Hematopoietic multipotent progenitor cell treated with erythropoietin and hydrocortisone succinate and interleukin-3 and kit ligand, for 15 days (in vitro differentiated cells): ENCODE measurements at places on chromosomes 16 and 17.

- DNase-seq, result no peak
Measured at GRCh38 chr17:52986056-52986662, 827.6 kb upstream of the CA10 start.

DNA sequence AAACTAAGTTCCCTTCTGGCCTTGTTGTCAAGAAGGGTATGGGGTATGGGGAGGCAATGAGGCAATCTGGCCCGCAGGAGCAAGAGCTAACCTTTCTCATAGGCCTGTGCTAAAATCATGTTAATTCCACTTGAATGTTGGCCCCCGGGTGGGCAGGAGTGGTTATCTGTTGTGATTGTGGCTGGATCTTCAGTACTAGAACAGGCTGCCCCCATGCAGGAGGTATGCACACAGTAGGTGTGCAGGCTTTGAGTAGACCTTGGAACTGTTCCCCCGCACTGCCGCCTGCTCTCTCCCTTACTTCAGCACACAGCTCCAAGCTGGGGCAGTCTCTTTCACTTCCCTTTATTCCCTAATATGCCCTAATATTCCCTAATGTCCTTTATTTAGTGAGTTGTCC is 52.4 kb upstream of the TANGO6 start:
- DNase-seq, result no peak

- no peak for DNase-seq
Measured at GRCh38 chr17:64982139-64982915, 63.0 kb upstream of the LRRC37A3 start.

GRCh38 chr17:32240750-32241149 is 24.9 kb upstream of the RHBDL3 start:
- no peak for DNase-seq

DNA sequence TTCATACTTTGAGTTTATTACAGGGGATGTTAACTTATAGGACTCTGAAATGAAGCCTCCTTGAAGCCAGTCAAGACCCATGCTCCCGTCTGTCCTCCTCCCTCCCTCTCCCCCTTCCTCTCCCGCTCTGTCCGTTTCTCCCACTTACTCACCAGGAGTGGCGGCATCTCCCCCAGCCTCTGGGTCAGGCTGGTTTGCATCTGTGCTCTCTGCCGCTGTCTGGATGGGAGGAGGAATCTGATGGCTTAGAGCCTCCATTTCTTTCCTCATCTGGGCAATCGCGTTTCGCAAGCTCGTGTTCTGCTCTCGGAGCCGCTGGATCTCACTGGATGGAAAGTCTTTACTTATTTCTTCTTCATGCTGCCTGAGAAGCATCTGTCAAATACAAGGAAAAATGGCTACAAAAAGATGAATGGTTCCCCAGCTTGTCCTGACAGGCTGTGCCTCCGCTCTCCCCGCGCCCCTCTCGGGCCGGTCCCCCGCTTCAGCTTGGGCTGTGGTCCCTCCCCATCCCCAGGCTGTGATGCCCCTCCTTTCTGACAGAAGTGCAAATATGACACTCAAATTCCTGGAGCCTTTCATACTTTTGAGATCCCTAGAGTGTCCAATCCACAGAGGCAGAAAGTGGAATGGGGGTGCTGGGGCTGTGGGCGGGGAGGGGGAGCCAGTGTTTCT is 40.0 kb downstream of the CCDC57 start:
- no peak for DNase-seq

DNA sequence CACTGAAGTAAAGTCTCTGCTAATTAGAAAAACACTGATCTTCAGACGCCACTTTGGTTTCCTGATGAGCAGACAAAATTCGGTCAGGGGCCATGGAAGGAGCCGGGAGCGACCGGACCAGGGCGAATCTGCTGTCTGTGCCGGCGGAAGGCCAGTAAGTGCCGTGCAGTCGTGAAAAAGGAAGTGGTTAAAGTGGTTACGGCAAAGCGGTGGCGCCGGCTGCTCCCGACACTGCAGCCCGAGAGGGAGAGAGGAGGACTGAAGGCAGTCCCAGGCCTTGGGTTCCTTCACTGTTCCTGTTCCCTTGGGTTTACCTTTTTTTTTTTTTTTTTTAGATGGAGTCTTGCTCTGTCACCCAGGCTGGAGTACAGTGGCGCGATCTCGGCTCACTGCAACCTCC is 17.3 kb upstream of the HEXD start:
- DNase-seq, result no peak

- DNase-seq, result no peak
Measured at GRCh38 chr17:45432405-45433158, at the start of gene ARHGAP27. TSS of gene ARHGAP27 (minus strand) at chr17:45432870. CDS start at chr17:45430279, 2,591 bp downstream.

GRCh38 chr16:10093576-10093975 is 88.7 kb downstream of the GRIN2A start:
- no peak for DNase-seq

- no peak for DNase-seq
Measured at GRCh38 chr17:59734226-59734625, 26.8 kb downstream of the VMP1 start.

DNA sequence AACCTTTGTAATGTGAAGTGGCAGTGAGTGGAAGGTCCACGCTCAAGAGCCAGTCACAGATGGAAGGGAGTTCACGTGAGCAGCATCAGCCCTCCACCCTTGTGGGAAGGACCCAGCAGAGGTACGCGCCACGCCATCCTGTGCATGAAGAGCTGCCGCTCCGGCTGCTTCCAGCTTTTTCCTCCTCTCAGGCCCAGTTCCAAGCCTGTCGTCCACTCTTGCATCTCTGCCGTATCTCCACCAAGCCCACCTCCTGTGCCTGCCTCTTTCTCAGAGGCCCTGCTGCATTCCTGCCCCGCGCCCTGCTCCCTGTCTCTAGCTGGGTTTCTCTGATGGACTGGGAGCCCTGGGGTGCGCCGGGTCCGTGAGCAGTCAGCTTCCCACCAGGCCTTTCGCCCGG is 10.2 kb downstream of the ZC3H18 start:
- no peak for DNase-seq

- no peak for DNase-seq
Measured at GRCh38 chr17:17322516-17323510, 19.6 kb downstream of the NT5M start.

- DNase-seq, result no peak
Measured at GRCh38 chr17:77423589-77424451, 283.1 kb downstream of the SEC14L1 start.

GRCh38 chr17:32102172-32102571 is 40.1 kb upstream of the RHOT1 start:
- no peak for DNase-seq
